ENCODE measurements at places on chromosomes 2 and 18. TPM values are rescaled to one million over a fixed set of nuclear protein-coding genes. Genes with fewer than 3 reads are reported as not detected.
A peak's percentile ranks its signal among the peaks of the same experiment; 100 is the strongest.

The CABLES1 gene
- 52.5 TPM for total RNA-seq

DNA sequence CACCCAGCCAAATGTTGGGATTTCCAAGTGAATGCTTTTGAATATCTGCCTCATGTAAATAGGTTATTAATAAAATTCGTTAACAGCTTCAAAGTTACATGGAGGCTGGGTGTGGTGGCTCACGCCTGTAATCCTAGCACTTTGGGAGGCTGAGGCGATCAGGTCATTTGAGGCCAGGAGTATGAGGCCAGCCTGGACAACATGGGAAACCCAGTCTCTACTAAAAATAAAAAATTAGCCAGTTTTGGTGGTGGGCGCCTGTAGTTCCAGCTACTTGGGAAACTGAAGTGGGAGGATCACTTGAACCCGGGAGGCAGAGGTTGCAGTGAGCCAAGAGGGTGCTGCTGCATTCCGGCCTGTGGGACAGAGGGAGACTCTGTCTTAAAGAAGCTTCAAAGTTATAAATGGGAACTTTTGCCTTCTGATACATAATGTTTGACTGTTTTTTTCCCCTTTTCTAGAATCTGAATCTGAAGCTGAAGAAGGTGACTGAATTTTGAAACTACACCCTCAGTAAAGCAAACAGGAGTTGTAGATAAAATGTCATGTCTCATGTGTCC is 10.1 kb downstream of the BZW1 start:
- no peak for DNase-seq

GRCh38 chr2:64837925-64838641 is 151.1 kb upstream of the SLC1A4 start:
- DNase-seq = no peak

- peak; percentile 68 for DNase-seq
Observed at GRCh38 chr18:21612125-21613039, at the start of gene SNRPD1. TSS of gene SNRPD1 (plus strand) at chr18:21612314. CDS start at chr18:21612430, 116 bp downstream.

DNA sequence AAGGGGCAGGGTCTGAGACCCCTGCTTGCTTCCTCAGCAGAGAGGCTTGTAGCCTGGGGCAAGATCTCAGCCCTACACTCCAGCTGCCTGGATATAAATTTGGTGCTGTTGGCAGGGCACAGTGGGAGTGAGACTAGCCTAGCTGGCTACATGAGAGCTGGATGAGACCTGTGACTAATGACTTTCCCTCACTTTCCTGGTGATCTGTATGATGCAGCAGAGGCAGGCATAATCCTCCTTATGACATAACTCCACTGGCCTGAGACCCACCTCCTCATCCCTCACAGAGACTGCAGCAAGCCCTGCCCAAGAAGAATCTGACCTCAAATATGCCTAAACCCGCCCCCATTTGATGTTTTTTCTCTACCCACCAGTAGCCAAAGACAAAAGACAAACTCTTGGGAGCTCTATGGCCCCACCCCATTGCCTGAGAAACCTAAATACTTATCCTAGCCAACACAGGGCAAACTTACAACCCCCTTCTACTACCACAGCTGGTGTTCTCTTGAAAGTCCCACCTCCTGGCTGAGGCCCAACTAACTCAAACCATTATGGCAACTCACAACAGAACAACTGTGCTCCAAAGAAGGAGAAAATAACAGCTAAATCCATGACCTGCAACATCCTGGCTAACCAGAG is 102.7 kb downstream of the NR4A2 start:
- DNase-seq = no peak
